ENCODE measurements at places on chromosomes 5 and 9. TPM values are rescaled to one million over a fixed set of nuclear protein-coding genes. Genes with fewer than 3 reads are reported as not detected.
A peak's percentile ranks its signal among the peaks of the same experiment; 100 is the strongest.

DNA sequence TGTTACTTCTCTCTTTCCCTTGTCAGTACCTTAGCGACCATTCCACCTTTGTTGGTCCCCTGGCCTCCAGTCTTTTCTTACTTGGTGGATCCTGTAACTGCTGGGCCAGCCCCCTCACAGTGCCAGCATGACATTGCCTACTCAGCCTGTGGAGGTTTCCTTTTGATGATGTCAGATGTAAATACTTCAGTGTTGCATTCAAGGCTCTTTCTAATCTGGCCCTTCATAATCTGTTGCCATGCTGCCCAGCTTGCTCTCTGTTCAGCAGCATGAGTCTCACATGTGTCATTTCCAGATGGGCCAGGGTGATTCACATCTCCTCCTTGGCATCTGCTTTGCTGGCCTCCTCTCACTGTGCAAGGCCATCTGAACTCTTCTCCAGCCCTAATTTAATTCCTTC, 57.1 kb downstream of the MAST4 start:
- DNase-seq, result peak; percentile 23

GRCh38 chr5:54259090-54259489, 51.3 kb downstream of the ARL15 start:
- DNase-seq, result no peak

- DNase-seq, result no peak
Measured at GRCh38 chr5:153088538-153088937, 401.9 kb upstream of the GRIA1 start.

DNA sequence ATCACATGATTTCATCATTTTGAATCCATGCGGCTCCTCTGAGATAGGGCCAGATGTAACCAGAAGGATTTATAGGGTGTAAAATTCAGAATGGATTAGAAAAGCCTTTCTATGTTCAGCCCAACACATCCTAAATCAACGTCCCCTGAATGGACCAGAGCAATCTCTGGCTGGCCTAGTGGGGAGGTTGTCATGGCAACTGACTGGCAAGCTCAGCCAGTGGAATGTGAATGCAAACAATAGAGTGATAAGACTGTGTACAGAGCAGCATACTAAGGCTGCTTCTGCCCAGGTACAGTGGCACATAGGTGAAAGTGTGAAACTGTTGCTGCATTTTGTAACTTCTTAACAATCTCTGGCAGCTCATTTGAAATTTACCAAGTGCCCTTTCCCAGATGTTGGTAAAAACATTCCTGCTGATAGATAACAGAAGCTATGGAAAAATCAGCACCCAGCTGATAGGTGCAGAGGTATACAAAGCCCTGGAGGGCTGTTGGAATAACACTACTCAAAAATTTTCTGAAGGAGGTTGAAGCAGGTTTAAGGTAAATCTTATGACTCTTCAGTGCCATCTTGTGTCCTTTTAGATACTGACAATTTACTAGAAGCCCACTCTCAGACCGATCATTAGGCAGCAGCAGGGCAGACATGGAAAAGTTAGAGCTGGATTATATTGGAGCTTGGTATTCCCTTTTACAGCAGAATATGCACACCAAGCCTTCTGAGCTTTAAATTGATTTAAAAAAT, 267.2 kb downstream of the RAB3C start:
- peak; percentile 44 for DNase-seq

DNA sequence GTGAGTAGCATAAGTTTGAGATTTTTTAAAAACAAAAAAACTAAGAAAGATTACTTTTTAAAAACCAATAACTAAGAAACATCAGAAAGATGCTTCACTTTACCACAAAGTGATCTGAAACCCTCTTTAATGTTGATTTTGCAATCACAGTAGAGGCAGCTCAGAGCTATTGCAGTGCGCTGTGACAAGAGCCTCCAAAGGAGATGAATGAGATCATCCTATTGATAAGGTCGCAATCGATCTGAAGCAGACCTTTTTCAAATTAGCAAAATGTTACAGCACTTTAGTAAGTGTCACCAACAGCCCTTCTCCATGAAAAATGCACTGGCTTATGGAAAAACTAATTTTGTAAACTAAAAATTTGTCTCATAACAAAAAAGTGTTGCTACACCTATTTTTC, 284.6 kb upstream of the EFNA5 start:
- DNase-seq, result no peak

- DNase-seq, result peak; percentile 67
Measured at GRCh38 chr9:136326061-136326760, 1.1 kb upstream of the GPSM1 start.

GRCh38 chr9:133830711-133831110, 92.6 kb upstream of the SARDH start:
- DNase-seq, result no peak

DNA sequence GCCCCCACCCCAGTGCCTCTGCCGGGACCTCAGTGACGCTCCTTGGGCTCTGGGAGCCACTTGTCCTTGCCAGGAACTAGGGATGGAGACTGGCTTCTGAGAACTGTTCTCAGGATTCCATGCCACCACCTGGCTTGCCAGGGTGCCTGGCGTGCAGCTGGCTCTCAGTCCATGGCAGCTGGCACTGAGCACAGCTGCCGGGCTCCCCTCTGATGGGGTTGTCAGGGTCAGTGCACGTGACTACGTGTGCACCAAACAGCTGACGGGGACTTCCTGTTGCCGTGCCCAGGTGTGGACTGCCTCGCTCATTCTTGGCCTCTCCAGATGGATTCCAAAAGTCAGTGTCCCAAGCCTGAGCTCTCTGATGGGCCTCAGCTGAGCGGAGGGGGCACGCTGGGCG, 9.4 kb downstream of the KCNT1 start:
- no peak for DNase-seq

ZCCHC9 gene
- 23.9 TPM for total RNA-seq

- no peak for DNase-seq
Measured at GRCh38 chr5:121693864-121694263, 157.8 kb upstream of the FTMT start.

DNA sequence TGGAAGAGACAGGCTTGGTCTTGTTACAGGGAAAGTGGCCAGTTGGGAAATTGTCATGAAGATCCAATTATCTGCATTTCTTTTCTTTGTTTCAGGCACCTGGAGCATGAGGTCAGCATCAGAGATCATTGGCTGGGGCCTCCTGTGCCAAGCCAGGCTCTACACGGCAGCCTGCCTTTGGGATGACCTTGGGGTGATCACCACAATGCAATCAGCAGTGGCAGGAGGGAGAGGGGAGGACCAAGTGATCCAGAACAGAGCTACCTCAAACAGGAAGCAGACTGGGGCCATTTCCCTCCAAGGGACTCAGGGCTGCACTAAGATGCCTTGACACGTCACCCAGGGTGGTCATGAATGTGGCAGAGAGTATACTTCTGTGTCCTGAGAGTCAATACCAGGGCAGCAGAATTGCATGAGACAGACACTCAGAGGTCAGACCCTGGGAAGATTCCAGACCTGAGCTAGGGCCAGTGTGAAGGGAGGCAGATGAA, 8.9 kb downstream of the SMIM23 start:
- DNase-seq, result no peak

DNA sequence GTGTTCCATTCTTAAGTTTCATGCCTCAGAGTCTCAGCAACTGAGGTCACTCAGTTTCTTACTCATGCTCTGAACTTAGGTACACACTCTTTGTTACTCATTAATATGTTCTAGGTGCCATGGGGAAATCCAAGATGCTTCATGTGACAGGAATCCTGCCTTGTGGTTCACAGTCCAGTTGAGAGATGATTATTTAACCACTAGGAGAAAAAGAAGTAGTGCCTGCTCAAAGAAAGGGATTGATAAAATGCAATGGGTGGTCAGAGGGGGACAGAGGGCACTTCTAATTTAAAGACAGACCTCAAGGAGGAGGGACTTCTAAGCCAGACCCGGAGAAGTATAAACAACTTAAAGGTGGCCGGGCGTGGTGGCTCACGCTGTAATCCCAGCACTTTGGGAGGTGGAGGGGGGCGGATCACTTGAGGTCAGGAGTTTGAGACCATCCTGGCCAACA, 69.0 kb downstream of the UGCG start:
- no peak for DNase-seq

Measured in endothelial cell of umbilical vein (primary cell).